CD4-positive, alpha-beta T cell treated with Interleukin-4 for 1 hour (primary cell): ENCODE measurements at places on chromosomes 1 and 21.

- no peak for DNase-seq
These were observed 24.0 kb upstream of the CCDC181 start for GRCh38 chr1:169451218-169451824.

DNA sequence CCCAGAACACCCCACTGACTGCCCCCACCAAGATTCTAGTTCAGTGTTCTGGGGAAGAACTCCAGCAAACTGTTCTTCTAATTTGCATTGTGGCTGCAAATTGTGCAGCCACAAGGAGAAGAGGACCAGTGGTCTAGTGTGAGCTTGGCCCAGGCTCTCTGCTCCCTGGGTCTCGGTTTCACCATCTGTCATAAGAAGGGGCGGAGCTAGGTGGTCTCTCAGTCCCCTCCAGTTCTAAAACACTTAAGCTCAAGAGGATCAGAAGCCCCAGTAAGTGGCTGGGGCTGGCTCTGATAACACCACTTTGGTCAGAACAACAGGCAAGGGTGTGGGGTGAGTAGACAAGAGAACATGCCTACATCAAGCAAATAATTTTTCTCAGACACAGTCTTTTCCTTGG, 99.9 kb downstream of the BEND5 start:
- no peak for DNase-seq

DNA sequence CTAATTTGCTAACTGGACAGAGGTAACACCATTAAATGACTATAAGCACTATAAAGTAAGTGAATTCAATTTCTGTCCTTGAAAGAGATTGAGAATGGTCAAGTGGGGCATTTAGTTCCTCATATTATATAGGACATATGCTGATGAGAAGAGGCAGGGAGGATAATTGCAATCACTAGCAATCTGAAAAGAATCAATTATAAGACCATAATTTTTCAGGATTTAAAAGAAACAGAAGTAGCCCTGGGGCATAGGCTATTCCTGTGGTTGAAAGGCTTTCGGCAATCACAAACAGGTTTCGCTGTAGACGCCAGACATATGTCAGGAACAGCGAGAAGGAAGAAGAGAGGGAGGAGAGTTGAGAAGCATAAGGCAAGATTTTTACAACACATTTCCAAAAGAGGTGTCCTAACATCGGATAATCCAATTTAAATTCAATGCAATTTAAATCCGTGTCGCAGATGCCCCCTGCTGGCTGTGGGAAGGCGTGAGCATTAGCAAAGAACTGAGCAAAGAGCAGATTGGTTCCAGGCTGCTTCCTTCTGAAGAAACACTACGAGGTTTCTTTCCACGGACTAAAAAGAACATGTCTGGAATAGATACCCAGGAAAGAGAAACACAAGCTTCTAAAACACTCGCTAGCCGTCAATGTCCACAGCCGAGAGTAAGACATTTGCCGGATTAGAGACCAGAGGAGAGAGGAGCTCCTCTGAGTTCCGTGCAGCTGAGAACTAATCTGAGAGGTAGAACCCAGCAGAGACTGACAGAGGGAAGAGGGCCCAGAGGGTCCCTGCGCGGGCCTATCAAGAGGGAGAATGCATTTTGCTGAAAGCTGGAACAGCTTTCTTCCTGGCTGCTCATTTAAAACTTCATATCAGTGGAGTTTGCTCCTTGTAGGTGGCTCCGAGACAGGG, 27.9 kb downstream of the RGS5 start:
- peak; percentile 13 for DNase-seq

DNA sequence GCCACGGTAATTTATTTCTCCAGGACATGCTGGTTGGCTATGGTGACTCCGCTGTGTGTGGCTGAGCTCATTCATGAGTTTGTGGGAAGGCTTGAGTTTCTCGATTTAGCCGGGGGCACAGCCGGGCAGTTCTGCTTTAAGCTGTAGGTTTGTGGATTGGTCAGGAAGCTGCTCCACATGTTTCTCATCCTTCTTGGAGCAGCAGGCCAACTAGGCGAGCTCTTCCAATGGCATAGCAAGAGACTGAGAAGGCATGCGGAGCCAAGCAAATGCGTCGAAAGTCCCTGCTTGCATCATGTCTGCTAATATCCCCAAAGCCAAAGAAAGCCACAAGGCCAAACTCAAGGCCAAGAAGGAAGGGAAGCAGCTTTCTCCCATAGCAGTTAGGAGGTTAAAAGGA, 71.6 kb upstream of the GREM2 start:
- no peak for DNase-seq

DNA sequence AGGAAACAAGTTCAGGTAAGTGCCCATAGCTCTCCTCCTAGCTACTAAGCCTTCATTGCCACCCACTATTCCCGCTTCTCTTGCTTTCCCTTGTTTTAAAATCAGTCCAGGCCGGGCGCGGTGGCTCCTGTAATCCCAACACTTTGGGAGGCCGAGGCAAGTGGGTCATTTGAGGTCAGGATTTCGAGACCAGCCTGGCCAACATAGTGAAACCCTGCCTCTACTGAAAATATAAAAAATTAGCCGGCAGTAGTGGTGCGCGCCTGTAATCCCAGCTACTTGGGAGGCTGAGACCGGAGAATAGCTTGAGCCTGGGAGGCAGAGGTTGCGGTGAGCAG, 4.4 kb upstream of the CTTNBP2NL start:
- DNase-seq: no peak
